AG09319 (cell line): ENCODE measurements at places on chromosomes 2 and 18.
A peak's percentile ranks its signal among the peaks of the same experiment; 100 is the strongest.

DNA sequence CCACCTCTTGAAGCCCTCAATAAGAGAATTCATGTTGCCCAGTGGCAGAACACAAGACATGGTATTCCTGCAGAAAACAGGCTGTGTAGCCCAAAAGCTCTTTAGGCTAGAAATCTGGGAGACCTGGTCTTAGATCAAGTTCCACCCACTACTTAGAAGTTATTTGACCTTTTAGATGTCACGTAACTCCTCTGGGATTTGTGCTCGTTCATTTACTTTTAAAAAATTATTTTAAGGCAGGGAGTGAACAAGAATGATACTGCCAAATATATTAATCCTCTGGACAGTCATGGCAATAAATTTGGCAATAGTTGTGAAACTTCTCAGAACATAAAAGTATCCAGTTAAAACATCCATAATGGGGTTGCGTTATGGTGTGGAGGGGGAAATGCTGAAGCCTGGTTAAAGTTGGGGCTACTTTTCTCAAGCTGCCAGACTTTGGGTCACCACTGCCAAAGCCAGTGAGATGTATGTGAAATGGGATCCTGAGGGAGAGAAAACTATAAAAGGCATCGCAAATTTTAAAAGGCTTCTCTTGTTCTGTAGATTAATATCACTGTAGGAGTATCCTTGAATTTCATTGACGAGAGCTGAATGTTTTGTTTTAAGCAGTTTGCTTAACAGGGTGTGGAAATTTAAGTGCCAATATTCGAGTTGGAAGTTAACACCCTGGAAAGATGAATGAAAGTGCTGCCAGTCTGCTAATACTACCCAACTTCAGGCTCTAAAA is 15.8 kb downstream of the DAPL1 start:
- no peak for DNase-seq

- DNase-seq, result no peak
These were observed 1.7 kb downstream of the IL1RL1 start for GRCh38 chr2:102313025-102313424.

DNA sequence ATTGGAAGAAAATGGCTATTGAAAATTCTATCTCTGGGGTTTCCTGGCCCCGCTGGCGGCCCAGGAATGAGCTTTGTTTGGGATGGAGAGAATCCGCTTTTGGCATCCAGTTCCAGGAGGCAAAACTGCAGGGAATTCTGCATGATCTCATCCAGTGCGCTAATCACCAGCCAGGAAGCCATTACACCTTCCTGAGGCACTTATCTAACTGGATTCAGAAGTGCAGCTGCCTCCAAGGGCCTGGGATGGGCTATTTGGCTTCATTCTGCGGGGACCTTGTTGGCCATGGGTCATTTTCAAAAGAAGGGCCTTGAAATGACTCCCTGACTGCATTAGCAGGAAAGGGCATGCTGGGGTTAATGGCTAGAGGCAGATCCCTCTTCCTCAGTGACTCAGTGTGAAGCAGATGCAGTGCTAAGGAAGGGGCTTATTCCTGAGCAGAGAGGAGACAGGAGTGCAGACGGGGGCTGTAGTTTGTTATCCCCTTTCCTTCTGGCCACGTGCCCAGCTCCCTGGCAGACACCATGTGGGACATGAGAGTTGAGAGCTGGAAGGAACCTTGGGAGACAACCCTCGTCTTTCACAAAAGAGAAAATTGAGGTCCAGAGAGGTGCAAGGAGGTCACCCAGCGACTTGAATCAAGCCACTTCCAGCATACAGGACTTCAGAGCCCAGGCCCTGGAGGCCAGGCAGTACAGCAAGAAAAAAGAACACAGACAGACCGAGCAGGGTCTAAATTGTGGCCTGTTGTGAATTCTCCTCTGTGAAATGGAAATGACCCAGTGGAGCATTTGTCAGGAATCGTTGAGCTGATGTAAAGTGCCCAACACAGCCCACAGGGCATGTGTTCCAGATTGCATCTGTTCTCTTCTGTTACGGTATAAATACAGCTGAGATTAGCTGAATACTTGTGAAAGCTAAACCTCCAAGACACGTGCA is 161.8 kb downstream of the PRKCE start:
- DNase-seq, result no peak

DNA sequence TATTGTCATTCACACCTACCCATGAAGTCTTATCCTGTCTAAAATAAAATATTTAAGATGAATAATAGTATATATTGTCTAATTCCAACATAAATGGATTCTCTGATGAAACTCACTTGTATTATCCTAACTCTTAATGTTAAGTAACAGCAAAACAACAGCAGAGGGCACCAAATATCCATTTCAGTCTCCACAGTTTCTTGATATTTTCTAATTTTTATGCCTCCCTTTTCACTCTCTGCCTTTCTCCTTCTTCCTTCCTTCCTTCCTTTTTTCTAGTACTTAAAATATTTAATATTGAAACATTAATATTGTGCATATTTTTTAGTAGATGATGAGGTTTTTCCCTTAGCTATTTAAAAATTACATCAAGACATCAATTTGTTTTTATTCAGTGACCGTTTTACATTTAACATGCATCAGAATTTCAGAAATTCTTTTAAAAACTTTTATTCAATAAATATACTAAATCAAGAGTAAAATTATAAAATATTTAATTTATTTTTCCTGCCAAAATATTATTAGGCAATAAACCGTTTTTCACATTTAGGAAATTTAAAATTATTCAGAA is 97.6 kb downstream of the WDR7 start:
- DNase-seq, result peak; percentile 18

GRCh38 chr2:203583701-203584100 is 48.6 kb upstream of the RAPH1 start:
- no peak for DNase-seq

GRCh38 chr2:138658187-138658894 is 121.8 kb downstream of the NXPH2 start:
- DNase-seq, result no peak

DNA sequence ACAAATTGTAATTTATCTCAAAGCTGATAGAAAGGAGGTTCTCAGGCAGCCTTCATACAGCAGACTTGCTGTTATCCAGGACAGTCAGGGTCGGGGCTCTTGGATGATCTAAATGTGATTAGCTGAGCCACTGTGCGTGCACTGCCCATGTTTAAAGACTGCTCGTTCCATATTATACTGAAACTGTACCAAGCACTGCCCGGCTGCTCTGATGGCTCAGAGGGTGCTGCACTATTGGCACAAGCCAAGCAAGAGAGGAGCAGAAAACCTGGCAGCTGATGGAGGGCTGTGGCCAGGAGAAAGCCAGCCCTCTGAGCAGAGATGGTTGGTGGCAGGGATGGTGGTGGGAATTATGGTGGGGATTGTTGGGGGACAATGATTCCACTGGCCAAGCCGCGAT is 63.4 kb downstream of the COL6A3 start:
- DNase-seq, result no peak
